Urothelium cell line (cell line): ENCODE measurements at places on chromosomes 5 and 9.

- DNase-seq: no peak
These were observed 48.7 kb downstream of the RXRA start for GRCh38 chr9:134375011-134375390.

DNA sequence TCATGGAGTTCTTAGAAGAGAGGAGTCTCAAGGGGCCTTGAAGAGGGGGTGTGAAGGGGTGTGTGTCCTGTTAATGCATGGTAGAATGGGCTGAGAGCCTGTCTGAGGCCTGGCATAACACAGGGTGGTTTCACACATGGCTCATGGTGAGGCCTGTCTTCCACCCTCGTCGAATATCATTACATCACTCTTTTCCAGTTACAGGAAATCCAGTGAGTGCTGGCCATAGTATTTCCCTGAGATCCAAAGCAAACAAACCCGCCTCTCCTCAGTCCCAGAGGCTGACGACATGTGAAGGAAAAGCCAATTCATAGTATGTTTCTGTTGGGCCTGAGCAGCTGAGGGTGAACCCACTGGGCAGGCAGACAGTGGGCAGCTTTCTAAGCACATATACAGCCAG, 159.4 kb upstream of the NR3C1 start:
- DNase-seq: no peak

DNA sequence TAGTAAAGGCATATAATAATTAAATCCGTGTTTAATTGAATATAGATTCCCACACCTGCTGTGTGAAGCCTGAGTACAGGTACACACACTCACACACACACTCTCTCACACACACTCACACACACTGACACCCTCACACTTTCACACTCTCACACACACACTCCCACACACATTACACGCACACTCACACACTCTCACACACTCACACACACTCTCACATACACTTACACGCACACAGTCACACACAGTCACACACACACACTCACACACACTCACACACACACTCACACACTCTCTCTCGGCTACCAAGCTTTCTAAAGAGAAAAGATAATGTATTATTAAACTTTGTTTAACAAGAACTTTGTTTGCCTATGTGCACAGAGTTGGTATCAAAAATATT, 195.1 kb upstream of the CTNND2 start:
- no peak for DNase-seq

- DNase-seq: no peak
These were observed 25.6 kb downstream of the TGFBI start for GRCh38 chr5:136054142-136055019.

GRCh38 chr5:137128012-137128411, 371.1 kb downstream of the SPOCK1 start:
- DNase-seq: no peak

- DNase-seq: no peak
These were observed 104.6 kb upstream of the TNFAIP8 start for GRCh38 chr5:119250946-119251901.

- no peak for DNase-seq
These were observed 20.3 kb downstream of the CAMSAP1 start for GRCh38 chr9:135887021-135887507.

GRCh38 chr5:81334304-81335061, 33.1 kb downstream of the ZCCHC9 start:
- DNase-seq: no peak

- DNase-seq: no peak
These were observed 32.2 kb upstream of the ELAVL2 start for GRCh38 chr9:23858234-23858633.

GRCh38 chr9:121201045-121201737, 478 bp downstream of the RAB14 start:
- peak; percentile 25 for DNase-seq

DNA sequence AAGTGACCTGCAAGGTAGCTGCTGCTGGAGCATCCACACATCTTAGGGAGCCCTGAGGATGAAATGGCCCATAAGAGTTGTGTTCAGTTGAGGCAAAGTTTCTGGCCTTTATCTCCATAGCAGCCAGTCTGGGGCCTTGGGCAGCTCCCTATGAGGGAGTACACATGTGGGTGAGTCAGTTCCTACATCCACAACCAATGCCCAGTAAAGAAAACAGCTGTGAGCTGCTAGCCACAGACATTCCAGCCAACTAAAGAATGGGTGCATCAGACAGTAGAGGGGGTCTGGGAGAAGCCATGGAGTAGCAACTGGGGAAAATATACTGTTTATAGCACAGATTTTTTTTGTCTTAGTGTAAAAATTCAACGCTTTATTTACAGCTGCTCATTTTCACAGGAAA, 720.7 kb downstream of the TLE1 start:
- peak; percentile 54 for DNase-seq

GRCh38 chr5:128687930-128688329, 149.9 kb upstream of the FBN2 start:
- DNase-seq: no peak

DNA sequence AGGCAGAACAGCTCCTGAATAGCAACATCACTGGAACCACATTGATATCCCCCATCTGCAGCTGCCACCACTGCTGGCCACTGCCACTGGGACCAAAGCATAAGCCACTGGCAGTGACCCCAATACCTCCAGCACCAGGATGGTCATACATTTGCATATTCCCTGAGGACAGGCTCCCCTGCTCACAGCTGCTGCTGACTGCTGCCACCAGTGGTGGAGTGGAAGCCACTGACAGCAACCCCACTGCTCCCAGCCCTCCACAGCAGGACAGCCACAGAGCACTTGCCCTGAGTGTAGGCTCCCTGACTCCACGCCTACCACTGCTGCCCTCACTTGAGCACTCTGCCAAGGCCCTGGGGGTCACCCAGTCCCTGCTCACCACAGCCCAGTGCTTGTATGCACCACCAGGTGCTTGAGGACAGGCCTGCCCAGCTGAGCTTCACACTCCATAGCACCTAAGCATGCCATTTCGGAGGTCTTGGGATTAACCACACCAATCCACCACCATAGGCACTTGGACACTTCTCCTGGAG, 327.4 kb upstream of the RPS23 start:
- DNase-seq: no peak

DNA sequence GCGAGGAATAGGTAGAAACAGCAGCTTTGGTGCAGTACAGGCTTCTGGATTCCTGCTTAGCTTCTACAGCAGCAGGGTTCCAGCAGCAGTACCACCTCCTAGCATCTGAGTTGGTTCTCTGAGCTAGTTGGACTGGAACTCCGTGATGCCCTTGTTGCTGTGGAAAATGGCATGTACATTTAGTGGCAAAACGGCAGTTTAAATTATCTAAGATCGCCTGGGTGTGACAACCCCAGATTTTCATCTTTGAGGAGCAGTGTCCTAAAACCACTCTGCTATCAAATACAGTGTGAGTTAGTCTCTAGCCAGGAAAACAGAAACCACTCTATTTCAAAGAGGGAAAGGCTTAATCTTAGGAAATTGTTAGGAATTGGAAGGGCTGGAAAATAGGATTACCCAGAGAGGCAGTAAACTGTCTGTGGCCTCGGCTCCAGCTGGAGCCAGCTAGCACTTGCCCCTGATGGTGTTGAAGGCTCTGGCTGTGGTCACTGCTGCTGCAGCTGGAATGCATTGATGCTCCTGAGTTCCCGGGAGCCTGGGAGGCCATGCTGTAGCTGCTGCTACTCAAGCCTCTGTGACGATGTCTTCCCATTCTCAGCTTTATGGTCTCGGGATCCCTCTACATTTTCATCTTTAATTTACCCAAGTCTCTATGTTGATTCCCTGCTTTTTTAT, 29.4 kb downstream of the RAD23B start:
- DNase-seq: no peak

DNA sequence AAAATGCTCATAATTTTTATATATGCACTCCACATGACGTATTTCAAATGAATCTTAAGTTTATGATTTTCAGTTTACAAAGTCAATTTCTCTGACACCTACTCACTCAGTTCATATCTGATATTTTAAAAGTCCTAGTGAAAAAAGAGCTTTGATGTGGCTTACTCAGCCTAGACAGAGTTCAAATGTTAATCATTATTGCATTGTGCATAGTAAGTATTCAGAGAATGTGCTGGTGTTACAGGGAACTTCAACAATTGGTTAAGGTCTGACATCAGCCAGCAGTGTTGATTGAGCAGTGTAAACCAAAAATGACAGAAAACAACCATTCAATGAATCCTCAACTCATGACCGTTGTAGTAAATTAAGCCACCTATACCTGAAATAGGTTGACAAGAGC, 147.2 kb upstream of the LHFPL2 start:
- DNase-seq: no peak

DNA sequence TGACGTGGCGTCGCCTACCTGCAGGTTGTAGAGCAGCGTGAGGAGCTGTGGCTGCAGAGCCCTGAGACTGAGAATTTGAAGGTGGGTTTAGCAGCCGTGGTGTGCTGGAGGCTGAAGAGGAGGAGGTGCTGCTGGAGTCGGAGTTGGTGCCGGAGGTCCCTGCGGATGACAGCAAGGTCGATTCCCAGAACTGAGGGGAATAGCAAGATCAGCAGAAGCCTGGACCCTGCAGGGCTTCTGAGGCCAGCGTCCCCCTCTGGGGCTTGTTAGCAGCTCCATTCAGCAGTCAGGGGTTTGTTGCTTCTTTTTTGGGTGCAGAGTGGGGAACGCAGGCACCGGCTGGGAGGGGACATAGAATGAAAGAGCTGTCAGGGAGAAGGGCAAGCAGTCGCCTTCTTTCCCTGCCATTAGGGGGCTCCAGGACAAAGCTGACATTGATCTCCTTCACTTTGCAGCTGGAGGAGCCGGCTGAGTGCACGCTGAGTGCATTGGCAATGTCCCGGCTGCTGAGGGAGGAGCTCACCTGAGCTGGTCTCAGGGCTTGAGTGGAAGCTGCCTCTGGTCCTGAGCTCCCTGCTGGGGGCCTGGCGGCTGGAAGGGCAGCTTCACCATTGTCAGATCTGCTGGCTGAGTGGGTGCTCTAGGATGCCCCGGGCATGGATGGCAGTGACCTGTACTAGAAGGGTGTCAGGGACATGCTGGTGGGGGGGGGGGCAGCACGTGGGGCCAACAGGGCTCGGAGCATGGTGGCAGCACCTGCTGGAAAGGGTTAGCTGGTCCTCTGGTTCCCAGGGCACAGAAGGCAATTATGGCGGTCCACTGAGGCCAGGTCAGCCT, 20.8 kb downstream of the OBP2B start:
- peak; percentile 53 for DNase-seq

DNA sequence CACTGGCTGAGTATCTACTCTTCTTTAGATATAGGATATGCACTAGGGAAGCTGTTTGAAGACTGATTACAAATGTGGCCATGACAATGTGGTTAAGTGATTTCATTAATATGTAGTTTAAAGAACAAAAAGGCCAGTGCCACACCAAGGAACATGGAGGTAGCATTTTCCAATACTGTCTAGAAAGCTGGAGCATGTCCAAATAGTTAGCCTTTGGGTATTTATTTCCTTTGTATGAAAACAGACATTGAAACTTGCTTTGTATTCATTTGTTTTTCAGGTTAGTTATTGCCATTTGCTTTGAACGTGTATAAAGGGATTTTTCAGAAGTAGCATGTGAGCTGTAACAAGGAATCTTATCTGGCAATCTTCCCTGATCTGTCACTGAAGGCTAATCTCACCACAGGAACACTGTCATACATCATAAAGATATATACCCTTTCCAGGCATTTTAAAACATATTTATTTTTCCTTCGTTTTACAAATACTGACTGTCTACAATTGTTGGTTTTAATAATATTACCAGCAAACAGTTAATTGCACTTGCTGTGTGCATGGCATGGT, 93.4 kb downstream of the PLPPR1 start:
- no peak for DNase-seq

DNA sequence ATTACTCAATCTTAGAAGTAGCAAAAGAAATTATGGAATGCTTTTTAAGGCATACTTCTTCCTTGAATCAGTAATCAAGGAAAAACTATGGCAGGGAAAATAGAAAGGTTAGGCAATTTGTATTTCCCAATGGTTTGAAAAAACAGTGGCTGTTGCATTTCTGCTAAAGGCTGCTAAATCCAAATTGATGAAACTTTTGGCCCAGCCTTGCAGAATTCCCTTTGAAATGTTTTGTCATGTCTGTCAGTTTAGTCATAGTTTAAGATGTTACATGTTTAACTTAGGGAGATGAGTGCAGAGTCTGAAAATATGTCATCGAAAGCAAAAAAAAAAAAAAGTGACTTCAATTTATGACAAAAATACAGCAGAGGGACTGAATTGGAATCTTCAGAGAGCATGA, 878.9 kb upstream of the WWC1 start:
- DNase-seq: no peak

- DNase-seq: no peak
These were observed 173.6 kb upstream of the IER5L start for GRCh38 chr9:129351642-129352145.

DNA sequence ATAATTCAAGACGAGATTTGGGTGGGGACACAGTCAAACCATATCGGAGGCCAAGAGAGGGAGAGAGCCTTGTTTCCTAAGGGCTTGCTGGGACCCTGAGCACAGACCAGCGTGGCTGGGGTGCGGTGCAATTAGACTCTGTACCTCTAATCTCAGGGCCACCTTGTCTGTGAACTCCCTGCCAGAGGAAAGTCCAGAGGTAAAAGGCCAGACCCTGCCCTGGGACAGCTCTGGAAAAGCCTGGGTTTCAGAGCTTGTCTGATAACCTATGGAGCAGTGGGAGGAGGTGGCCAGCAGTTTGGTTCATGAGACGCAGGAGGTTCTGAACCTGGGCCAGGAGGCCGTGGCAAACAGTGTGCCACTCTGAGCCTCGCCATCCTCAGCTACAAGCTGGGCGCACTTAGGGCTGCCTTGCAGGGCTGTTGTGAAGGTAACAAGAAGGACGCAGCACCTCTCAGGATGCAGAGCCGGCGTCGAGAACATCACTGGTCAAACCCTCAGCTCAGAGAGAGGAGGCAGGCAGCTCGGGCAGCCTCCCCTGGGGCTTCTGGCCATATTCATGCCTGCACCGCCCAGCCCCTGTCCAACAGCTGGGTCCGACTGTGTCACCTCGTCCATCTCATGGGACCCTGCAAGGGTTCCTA, 4.8 kb upstream of the DOLPP1 start:
- no peak for DNase-seq

DNA sequence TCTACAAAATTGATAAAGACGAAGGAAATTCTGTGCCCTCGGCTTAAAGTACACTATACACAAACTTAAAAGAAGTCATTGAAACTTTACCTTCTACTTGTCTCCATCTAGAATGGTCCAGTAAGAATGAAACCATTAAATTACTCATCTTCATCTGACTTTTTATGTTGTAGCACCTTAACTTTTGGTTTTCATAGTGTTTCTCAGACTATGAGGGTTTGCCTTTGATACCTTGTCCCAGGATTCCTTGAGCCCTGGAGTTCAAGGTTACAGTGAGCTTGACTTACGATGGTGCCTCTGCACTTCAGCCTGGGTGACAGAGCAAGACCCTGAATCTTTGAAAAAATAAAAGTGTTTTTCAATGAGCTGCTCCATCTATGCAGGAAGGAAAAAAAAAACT, 132.2 kb downstream of the CDC42SE2 start:
- no peak for DNase-seq

GRCh38 chr9:16709924-16710323, 160.5 kb downstream of the BNC2 start:
- DNase-seq: no peak

DNA sequence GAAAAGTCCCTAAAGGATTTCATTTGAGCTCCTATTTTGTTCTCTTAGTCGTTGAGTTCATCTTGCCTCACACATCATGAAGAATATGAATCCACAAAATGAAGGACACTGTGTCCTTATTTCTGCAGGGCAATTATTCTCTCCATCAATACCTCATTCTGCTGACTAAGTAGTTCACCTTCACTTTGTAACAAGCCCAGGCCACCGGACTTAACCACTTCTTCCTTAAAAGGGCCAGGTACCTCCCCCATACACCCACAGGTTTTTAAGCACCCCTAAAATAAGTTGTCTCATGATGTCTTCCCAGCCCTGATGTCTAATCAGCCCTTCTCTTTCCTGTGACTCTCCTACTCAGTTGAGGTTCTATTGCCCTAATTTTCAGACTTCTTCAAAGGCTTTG, 67.1 kb upstream of the PLPP6 start:
- DNase-seq: no peak
